ENCODE measurements at places on chromosomes 7 and 10.

DNA sequence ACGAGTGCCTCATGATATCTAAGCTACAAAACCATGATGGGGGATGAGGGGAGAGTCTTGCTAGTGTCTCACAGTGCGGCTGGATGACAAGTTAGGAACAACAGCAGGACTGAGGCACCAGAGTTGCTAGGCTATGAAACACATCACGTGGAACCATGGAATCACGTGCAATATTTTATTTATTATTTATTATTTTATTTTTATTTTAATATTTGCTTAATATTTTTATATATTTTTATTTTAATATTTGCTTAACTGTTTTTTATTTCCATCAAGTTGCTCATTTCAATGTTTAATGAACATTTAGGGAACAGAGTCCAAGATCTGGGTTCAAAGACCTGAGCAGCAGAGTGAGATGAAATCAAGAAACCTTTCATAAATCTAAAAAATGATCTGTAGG lies 614.6 kb downstream of the CNTNAP2 start:
- DNase-seq: no peak

- no peak for DNase-seq
Observed at GRCh38 chr10:17348501-17349349, 105.7 kb downstream of the ST8SIA6 start.

DNA sequence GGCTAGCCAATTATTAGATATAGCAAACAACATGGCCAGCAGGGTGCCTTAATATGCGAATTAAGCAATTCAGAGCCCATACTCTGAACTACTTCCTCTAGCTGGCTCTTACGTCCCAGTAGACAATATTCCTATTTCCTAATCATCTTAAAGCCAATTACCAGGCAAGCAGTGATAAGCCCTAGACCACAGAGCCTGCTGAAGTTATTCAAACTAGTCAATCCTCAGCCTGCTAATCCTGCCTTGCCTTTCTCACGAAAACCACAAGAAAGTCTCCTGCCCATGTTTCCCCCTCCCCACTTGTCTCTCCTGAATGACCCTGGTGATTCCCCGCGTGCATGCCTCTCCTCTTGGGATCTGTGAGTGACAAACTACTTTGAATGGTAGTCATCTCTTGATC lies 86.8 kb upstream of the CACNA2D1 start:
- no peak for DNase-seq

- DNase-seq: no peak
Observed at GRCh38 chr10:124354411-124355382, 64.0 kb downstream of the OAT start.

DNA sequence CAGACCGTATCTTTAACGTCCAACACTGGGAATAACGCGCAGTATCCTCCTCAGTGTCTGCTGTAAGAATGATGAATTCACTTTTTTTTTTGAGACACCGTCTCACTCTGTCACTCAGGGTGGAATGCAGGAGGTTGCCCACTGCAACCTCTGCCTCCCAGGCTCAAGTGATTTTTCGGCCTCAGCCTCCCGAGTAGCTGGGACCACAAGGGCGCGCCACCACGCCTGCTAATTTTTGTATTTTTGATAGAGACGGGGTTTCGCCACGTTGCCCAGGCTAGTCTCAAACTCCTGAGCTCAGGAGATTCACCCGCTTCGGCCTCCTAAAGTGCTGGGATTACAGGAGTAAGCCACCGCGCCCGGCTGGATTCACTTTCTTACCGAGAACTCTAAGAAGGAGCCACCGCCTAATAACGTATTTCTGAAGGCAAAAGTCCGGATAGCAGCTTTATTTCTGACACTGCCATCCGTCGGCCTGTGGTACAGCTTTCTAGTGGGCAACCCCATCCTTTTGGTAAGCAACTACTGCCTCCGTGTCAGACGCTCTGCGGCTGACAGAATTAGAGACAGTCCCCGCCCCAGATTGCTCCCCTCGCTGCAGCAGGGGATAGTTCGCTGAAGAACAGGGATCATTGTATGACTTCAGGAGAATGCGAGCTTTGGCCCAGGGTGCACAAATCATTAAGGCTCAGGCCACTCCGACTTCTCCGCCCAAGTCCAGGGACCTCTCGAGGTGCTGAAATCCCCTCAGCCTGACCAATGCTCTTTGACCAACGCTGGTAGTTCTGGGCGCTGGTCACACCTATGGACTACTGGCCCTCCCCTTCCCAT lies 662 bp downstream of the POLR3A start:
- no peak for DNase-seq

GRCh38 chr7:13984061-13984460 lies 5.4 kb downstream of the ETV1 start:
- peak; percentile 13 for DNase-seq

- no peak for DNase-seq
Observed at GRCh38 chr10:76231286-76231934, 800.0 kb downstream of the LRMDA start.

DNA sequence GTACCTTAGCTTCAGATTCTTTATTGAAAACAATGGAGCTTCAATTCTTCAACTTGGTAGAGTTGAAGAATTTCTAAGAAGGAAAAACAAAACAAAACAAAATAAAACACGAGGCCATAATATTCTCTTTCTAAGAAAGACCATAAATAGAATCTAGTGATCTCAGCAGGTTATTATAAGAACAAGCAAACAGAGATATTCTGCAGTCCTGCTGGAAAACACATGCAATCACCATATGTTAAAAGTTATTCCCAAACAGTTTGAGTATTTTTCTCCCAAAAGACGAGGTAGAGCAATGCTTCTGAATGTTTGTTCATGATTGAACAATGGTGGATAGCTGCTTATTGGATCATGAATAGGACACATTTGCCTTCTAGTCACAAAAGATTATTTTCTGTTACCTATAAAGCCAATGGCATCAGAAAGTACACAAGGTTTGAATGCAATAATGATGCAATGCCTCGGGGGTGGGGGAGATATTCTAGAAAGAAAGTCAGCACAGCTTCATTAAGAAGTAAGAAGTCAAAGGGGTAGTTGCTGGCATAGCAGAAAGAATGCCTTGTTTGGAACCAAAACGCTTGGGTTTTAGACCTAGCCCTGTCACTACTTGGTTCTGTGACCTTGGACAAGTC lies 59.3 kb downstream of the CREB3L2 start:
- no peak for DNase-seq

DNA sequence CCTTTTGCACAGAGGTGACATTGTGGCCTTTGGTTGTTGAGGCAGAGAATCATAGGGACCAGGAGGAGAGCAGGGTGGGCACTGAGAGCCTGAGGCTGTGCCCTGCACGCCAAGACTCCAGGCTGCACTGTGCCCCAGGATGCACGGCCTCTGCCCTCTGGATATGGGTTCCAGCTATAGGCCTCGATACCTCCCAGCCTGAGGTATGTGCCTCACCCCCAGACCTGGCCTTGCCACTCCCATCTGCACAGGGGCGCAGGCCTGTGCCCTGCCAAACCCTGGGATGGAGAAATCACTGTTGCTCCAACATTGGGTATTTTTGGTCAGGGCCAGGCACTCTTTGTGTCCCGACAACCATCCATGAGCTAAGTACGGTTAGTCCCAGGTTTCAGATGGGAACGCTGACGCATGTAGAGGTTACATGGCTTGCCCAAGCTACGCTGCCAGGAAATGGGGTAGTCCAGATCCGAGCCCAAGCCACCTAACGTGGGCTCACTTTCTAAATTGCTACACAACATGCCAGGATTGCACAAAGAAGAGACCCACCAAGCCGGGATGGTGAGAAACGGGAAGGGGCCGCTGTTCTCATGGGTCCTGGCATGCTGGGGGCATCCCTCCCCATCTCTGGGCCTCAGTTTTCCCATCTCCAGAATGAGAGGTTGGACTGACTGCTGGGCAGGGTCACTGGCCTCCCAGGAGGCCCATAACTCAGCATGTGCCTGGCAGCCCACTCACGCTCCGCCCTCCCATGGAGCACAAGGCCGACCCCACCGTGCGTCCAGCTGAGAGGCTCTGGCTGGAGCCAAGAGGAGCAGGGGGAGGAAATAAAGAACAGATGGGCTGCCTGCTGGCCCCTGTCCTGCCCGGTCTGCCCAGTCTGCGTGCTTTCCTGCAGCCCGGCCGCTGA lies 44.2 kb downstream of the ZCCHC24 start:
- DNase-seq: no peak

GRCh38 chr7:39880556-39880955 lies 69.5 kb upstream of the CDK13 start:
- no peak for DNase-seq

DNA sequence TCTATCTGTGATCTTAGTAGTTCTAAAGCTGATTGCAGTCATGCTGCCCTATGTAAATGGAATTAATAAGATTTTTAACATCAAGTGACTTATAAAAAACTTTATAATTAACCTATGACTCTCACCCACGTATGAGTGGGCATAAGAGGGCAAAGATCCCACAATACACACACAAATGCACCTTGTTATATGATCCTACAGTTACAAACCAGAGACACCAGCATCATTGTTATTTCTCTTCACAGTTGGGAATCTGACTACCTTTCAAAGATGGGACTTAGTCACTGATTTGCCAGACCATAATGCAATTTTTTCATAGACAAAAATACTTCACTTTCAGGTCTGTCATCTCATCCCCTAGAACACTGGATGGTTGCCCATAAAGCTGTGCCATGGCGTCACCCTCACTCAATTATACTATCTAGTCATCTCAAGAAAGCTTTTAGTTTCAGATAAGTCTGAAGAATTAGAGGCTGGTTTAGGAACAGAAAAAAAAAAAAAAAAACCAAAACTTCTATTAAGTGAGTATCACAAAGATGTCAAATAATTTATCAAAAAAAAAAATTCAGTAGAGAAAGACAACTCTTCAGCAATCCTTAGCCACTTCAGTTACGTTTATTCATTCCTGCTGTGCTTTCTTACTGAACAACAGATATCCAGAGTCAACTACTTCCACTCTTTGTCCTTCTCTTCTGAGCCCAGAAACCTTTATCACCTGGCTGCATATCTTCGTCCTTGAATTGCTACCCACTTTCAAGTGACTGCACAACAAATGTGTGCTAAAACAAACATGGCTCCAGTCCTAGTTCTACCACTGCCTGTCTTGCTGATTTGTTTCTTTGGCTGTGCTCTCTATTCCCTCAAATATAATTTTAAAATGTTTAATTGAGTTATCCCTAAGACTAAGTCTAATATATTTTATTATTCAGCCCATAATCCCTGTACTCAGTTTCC lies 175.0 kb upstream of the CHRM2 start:
- no peak for DNase-seq
